Hindlimb muscle (tissue), 1 donor: ENCODE measurements at places on chromosomes 1 and 21.

DNA sequence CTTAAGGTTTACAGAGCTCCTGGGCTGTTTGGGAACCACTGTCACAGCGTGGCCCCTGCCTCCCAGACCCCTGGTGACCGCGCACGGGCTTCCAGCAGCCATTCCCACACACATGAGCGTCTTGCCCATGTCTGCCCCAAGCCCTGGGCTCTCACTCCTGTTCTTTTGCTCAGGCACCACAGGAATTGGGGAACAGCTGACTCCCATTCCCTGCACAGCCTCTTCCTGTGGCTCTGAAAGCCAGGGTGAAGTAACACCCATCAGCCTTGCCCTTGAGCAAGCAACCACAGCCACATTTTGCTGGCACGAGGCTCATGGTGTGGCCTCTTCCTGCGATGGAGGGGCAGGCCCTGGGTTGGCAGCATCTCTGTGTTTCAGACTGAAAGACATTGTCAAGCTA, 14.3 kb upstream of the GPR157 start:
- DNase-seq, result no peak

DNA sequence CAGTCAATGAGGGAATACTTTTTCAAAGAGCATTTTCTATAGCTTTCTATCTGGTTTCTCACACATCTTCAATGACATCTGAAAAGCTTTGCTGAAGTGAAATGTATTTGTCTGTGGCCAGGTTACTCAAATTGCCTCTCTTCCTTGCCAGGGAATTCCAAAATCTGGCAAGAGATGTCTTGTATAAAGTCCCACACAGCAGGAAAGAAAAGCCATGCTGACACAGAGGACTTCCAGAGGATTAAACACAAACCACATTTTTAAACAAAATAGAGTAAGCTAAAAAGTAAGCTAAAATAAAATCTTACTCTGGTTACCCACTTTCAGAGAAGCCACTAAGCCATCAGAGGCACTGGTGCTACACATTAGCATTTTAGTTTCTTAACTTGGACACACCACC, 93.1 kb upstream of the BCAR3 start:
- peak; percentile 44 for DNase-seq

DNA sequence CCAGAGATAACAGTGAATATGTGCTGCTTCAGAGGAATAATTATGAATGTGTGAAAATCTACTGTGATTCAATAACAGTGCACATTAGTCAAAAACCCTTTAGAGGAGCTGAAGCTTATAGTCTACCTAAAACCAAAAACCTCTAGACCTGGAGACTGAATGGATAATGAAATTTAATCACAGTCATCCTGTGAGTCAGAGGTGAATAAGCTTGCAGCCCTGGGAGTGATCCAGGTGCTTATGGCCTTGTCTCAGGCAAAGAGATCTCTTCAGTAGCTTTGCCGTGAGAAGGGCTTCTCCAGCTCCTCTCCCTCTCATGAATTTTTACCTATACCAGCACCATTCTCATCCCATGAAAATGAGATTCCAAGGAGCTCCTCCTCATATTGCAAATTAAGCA, 81.3 kb upstream of the RGS4 start:
- DNase-seq, result no peak

- no peak for DNase-seq
Measured at GRCh38 chr1:64699327-64699726, 45.5 kb upstream of the RAVER2 start.

GRCh38 chr1:31580513-31580870, 4.2 kb downstream of the TINAGL1 start:
- DNase-seq, result no peak

- no peak for DNase-seq
Measured at GRCh38 chr1:27342391-27342777, 562 bp downstream of the SYTL1 start.

DNA sequence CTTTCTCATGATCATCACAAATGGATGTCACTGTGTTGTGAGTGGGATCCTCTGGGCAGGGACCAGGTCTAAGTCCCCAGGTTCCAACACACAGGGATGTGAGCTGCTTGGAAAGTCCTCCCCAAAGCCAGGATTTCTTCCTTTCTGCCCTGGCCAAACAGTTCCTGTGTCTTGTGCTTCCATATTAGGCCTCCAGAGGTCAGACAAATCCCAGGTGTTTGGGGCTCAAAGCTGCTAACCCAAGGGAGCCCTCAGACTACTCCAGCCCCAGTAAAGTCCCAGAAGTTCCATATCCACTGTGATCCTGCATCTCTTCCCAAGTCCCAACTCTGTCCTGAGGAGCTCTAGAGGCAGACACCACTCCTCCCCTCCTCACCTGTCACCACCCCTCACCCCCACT, 27.7 kb upstream of the MAGOH start:
- DNase-seq, result no peak

DNA sequence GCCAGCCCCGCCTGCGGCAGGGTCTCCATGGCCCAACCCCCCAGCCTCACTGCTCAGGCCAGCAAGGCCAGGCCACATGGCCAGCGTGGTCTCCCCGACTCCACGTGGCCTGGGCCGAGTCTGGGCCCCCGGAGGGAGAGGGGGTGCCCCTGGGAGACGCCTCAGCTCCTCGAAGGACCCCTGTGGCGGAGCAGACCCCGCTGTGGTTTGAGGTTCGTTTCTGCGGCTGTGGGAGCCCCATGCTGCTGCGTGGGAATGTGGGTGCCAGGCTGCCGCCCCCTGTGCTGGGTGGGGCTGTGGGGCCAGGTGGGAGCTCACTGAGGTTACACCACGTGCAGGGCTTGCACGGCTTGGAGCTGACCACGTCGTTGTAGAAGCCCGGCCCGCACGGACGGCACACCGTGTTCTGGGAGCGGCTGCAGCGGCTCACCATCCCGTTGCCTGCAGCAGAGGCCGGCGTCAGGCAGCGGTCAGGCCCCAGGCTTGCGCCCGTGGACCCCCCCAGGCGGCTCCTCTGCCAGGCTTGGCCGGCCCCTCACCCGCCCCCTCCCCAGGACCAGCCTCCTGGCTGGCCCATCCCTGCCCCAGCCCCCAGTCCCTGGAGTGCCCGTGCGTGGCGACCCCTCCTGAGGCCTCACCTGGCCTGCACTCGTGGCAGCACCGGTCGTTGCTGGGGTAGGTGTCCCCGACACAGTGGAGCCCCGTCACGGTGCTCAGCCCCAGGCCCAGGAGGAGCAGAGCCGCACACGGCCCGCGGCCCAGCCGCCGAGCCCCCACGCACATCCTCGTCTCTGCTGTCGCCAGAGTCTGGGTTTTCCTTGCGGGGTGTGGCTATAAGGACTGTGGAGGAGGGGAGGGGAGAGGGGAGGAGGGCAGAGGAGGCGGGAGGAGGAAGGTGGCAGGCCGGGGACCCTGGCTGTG, at the start of gene TNFRSF4:
TNFRSF4 (minus strand) TSS at position 809 of the 921 bp plus-strand sequence; CDS start at position 783, 26 bp downstream.
- no peak for DNase-seq

GRCh38 chr1:197915862-197916499, 1.2 kb upstream of the LHX9 start:
- DNase-seq, result peak; percentile 50

- DNase-seq, result no peak
Measured at GRCh38 chr1:182977480-182977879, 24.5 kb upstream of the SHCBP1L start.

DNA sequence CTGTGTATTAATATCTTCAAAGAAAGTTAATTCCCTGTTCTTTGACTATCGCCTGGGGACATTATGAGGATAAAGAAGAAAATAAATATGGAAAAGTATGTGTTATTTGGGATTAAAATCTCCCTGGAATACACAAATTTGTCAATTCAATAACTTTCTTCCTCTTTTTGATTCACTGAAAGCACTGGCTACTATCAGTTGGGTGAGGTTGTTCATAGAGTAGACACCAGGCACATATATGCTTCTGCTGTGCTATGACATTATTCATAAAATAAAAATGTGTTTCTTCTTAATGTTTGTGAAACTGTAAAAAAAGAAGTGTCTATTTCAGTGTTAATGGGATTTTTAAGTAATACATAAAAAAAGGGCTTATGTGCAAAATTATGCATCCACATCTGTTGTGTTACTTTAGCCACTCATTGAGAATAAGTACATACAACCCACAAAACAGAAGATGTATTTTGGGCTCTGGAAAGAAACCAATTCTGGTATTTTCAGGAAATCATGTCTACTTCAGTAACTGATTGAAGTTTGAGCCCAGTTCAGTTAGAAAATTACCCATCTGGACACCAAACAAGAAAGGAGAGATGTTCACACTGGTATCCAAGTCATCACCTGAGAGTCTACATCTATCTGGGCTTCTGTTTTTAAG, 169.4 kb downstream of the GABPA start:
- no peak for DNase-seq

- no peak for DNase-seq
Measured at GRCh38 chr21:31647650-31648049, 11.8 kb upstream of the SOD1 start.

- no peak for DNase-seq
Measured at GRCh38 chr1:33965086-33965485, 101.2 kb downstream of the HMGB4 start.

DNA sequence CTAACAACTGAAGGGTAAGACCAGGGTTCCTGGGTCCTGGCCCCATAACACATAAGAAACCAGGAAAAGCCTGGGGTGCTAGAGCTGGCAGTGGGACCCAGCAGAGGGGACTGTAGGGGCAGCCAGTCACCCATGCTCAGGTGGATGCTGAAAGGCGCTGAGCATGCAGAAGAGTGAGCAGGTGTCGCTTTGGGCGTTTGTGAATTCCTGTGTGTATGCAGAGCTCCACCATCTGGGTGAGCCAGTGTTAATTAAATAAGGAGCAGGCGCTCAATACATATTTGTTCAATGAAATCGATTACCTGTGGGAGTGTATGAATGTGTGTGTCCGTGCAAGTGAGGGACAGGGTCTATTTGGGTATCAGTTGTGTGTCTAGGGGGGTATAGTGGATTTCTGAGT, 499 bp downstream of the C1QA start:
- no peak for DNase-seq

DNA sequence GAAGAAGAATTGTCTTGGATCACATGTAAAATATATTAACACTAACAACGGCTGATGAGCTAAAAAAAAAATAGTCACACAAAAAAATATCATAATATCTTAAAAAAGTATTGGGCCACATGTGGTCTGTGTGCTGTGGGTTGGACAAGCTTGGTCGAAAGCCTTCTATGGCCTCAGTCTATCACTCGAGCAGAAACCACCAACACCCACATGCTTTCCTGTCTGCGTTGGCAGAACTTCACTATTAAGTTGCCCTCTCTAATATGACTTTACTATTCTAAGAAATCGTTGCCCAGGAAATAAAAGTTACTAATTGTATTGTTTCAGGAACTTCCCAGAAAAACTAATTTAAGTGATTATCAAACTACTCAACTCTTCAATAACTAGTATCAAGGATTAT, 28.2 kb upstream of the ETS2 start:
- no peak for DNase-seq

DNA sequence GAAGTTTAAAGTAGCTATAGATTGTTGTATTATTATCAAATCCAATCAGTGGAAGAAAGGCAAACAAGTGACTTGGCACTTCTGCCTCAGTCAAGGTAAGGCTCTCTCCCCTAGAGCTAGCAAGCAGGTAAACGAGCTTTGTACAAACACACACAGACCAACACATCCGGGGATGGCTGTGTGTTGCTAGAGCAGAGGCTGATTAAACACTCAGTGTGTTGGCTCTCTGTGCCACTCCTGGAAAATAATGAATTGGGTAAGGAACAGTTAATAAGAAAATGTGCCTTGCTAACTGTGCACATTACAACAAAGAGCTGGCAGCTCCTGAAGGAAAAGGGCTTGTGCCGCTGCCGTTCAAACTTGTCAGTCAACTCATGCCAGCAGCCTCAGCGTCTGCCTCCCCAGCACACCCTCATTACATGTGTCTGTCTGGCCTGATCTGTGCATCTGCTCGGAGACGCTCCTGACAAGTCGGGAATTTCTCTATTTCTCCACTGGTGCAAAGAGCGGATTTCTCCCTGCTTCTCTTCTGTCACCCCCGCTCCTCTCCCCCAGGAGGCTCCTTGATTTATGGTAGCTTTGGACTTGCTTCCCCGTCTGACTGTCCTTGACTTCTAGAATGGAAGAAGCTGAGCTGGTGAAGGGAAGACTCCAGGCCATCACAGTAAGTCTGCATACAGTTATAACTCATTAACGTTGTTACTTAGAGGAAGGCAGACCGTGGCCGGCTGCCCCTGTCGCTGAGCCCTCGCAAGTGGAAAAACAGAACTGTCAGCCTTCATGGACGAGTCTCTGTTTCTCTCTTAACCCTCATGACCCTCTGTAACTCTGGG, at the start of gene PALMD:
PALMD (plus strand) TSS at position 415 of the 833 bp plus-strand sequence; CDS start at position 620, 205 bp downstream.
- peak; percentile 55 for DNase-seq

- no peak for DNase-seq
Measured at GRCh38 chr1:117669572-117669971, 63.7 kb downstream of the TENT5C start.

GRCh38 chr1:167629681-167630567, at the start of gene RCSD1:
RCSD1 (plus strand) TSS chr1:167630232; CDS start chr1:167630424, 192 bp downstream.
- peak; percentile 36 for DNase-seq

DNA sequence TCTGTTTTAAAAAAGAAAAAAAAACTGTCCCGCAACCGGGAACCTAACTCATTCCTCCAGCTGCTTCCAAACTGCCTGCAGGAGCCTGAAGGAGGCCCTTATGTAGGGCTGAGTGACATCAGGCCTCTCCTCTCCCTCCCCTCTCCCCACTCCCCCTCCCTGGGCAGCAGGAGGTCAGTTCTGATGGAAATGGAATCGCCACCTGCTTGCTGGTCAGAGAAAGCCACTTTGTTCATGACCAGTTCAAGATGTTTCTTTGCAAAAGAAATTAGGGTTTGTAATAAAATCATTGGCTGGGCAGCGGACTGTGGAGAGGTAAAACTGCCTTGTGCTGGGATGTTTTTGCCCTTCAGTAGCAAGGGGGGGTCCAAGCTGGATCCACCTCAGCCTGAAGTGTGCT, at the start of gene MAP1LC3C:
MAP1LC3C (minus strand) TSS at position 73 of the 400 bp plus-strand sequence. CDS start 90 bp downstream, outside the sequence.
- DNase-seq, result no peak

DNA sequence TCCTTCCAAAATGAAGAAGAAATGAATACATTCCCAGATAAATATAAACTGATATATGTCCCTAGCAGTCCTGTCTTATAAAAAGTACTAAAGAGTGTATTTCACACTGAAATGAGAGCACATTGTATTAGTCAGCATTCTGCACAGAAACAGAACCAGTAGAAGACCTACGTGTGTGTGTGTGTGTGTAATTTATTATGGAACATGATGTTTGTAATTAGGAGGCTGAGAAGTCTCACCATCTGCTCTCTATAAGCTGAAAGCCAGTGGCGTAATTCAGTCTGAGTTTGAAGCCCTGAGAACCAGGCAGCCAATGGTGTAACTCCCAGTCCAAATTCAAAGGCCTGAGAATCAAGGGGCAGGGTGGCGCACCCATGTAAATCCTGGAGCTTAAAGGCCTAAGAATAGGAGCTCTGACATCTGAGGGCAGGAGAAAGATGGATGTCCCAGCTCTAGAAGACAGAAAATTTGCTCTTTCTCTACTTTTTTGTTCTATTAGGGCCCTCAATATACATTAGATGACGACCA, 146.5 kb upstream of the LYPLAL1 start:
- DNase-seq, result no peak

- no peak for DNase-seq
Measured at GRCh38 chr1:209820986-209821385, 6.8 kb upstream of the UTP25 start.

- no peak for DNase-seq
Measured at GRCh38 chr1:154206196-154206595, at the start of gene CFAP141. CFAP141 (minus strand) TSS chr1:154206333; CDS start chr1:154206307, 26 bp downstream.
